ENCODE measurements at places on chromosomes 16 and 17. TPM values are rescaled to one million over a fixed set of nuclear protein-coding genes. Genes with fewer than 3 reads are reported as not detected.
A peak's percentile ranks its signal among the peaks of the same experiment; 100 is the strongest.

The ZSWIM7 gene
- total RNA-seq: 17.9 TPM

The CDRT15 gene
- total RNA-seq: not detected

The NDUFAB1 gene
- 83.7 TPM for total RNA-seq

The EVPL gene
- 38.4 TPM for total RNA-seq

The TEKT1 gene
- total RNA-seq: 18.5 TPM

The SPDYE4 gene
- total RNA-seq: not detected

The HIRIP3 gene
- 16.9 TPM for total RNA-seq

The MYH2 gene
- not detected for total RNA-seq

GRCh38 chr16:89786474-89787364 lies 29.7 kb downstream of the FANCA start:
- no peak for DNase-seq

DNA sequence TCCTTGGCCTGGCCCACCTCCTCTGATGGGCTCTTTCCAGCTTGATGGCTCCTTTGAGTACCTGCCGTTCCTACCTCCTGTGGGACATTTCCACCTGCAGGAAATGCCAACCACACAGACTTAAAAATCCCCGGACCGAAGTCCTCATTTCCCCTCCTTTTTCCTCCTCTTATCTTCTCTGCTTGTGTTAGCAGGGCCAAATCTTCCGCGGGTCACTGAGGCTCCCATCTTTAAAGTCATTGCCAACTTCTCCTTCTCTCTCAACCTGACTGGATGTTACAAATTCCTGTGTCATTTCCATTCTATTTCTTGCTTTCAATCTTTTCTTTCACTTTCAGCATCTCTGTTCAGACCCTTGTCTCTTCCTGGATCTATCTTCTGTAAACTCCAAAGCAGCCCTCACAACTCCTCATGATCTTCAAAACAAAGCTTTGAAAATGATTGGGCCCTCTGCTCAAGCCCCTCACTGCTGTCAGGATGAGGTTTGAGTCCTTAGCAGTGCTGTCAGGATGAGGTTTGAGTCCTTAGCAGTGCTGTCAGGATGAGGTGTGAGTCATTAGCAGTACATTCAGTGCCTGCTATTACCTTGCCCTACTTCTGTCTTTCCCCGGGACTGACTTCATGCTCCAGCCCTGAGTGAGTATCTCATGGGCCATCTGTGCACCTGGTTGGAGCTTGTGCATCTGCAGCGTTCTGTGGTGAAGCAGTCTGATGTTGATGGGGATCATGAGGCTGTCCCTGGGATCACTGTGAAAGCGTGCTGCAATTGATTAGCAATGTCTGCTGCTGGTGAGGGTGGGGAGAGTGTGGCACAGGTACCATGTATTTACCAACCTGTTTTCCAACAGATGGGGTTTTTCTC lies 100.1 kb downstream of the IRF8 start:
- no peak for DNase-seq

- DNase-seq: no peak
Observed at GRCh38 chr17:3956327-3956957, 7.8 kb downstream of the ATP2A3 start.

DNA sequence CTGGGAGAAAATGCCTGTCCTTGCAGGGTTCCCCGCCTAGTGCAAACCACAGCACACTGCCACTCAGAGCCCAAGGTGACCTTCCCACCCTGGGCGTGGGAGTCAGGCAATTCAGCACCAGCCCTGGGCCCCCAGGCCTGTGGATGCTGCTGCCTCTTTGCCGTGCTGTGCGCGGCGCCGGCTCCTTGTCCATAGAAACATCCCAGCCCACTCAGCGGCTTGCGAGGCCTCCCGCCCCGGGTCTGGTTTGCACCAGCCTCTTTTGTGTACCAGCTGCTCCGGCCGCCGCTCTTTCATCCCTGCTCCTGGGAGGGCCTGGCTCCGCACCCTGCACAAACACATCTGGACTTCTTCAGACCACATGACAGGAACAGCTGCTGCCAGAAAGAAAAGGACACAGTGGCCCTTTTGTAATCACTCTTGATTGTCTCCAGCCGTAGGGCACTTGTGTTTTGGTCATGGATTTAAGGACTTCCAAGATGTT lies 75.4 kb upstream of the SDK2 start:
- DNase-seq: peak; percentile 80

DNA sequence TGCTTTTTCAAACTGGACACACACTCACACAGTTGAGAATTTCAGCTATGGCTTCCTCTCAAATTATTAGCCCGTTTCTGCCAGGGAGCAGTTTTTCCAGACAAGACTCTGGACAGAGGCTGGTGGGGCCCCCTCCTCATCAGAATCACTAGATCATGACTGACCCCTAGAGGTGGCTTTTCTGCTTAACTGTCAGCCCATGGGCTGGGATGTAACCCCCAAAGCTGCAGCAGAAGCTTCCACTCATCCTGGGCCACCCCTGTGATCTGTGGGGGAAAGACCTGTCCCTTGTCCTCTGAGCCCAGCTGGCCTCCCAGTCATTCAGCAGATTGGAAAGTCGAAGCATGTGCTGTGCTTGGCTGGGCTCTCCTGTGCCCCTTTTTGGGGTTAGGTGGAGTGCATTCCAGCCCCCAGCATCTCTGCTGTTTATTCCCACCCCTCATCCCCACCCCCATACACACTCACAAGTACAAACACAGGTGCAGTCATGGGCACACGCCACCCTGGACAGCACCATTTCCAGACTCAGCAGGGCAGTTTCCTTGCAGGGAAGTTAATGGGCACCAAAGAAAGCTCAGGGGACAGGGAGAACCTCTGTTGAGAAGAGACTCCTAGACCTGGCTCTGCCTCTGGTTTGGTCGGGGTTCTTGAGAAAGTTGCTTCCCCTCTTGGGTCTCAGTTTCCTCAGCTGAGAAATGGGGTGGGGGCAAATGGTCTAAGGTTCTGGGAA lies 77.6 kb upstream of the RBL2 start:
- no peak for DNase-seq

- DNase-seq: no peak
Observed at GRCh38 chr17:9116861-9117568, 95.7 kb downstream of the NTN1 start.

DNA sequence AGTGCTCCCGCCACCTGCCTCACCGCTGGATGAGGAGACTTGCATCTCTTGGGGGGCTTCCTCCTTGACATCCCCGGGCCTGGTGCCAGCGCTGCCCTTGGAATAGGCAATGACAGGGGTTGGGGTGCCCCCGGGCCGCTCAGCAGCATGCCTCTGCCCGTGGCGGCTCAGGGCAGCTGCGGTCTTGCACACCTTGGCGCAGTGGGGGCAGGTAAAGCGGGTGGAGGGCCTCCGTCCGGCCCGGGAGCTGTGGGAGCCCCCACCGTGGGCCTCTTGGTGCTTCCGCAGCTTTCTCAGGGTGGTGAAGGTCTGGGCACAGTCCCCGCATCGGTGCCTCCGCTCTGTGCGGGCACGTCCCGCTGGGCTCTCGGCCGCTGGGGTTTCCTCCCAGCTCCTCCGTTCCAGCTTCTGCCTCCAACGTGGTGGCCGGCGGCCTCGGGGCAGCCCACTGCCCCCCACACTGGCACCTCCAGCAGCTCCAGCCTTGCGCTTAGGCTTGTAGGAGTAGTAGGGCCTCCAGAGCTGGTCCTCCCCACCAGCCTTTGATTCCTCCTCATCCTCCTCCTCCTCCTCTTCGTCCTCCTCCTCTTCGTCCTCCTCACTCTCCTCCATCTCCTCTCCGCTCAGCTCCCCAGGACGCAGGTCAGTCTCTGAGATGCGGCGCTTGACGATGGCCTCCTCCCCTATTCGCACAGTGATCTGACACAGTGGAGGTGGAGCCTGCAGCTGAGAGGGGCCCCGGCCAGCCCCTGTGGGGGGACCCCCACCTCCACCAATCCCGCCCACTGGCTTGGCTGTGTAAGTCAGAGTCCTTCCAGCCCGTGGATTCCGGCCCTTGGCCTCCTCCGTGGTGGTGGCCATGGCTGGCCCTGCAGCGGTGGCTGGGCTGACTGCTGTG lies 16.7 kb downstream of the ZBTB4 start:
- DNase-seq: no peak

- no peak for DNase-seq
Observed at GRCh38 chr16:5706211-5706610, 608.6 kb upstream of the EEF2KMT start.

DNA sequence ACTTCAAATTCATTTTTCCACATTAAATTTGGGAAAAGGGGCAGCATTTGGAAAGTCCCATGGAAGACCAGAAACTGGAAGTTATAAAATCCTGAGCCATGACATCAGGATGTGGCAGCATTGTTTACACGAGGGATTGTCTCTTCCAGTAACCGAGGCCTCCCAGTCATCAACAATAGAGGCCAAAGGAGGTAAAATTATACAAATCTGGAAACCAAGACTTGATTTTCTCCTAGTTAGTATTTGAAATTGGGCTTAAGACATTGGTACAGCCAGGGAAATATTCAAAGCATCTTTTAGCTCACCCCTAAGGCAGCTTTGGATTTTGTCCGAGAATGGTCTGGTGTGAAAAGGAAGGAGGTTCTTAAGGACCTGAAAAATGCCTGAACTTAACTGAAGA lies 251.6 kb upstream of the FOXF1 start:
- DNase-seq: no peak

- no peak for DNase-seq
Observed at GRCh38 chr16:16080465-16081065, 131.1 kb downstream of the ABCC1 start.

GRCh38 chr16:85521552-85522307 lies 91.4 kb upstream of the GSE1 start:
- peak; percentile 98 for DNase-seq

DNA sequence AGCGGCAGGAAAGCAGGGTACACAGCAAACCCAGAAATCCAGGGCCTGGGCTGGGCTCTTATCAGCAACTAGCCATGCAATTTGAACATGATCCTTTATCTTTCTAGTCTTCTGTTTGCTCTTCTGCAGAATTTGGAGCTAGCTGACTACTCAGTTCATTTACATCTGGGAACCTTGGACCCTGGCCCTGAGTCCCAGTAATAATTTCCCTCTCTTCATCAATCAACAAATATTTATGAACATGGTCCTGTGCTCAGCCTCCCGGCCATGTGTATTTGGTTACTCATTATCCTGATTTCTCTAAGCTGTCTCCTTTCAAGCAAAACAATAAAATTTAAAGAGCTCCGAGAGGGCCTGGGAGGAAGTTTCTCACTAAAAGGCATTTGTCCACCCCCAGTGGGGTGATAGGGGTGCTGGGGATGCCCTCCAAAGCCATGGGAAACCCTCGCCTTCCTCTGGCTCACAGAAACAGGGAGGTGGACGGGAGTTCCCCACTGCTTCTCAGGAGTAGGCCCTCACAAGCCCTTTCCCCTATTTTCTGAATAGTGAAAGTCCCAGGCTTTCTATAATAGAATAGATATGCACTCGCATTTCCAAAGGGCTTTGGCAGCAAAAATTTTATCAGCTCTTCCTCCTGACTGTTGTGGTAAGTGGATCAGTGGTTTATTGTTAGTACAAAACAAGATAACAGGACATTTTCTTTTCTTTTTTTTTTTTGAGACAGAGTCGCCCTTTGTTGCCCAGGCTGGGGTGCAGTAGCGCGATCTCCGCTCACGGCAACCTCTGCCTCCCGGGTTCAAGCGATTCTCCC lies 6.9 kb upstream of the WDR59 start:
- DNase-seq: peak; percentile 85

- no peak for DNase-seq
Observed at GRCh38 chr16:8753416-8754054, 43.9 kb downstream of the TMEM186 start.

GRCh38 chr17:68052810-68053209 lies 17.3 kb downstream of the KPNA2 start:
- no peak for DNase-seq

- DNase-seq: no peak
Observed at GRCh38 chr17:17985555-17985954, 12.9 kb downstream of the DRC3 start.

DNA sequence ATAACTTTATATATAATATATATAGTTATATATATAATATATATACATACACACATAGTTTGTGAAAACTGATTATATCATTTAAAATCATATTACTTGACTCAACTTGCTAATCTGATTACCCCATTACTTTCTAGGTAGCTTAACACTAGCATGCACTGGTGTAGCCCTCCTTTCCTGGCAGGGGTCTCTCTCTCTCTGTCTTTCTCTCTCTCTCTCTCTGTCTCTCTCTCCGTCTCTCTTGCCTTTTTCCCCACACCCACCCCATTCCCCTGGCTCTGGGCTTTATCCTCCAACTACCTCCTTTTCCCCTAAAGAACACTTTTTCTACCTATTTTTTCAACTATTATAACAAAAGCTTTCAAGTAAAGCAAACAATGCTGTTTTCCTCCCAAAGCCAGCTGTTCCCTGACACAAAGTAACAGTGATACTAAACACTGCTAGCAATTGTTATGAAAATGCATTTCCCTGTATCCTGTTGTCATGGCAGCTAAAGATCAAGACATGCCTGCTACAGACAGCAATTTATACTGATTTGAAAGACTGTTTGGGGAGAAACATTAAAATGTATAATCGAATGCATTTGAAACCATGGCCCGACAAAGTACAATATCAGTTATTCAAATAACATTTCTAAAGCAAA lies 89.4 kb downstream of the CHD9NB start:
- DNase-seq: peak; percentile 52

- DNase-seq: no peak
Observed at GRCh38 chr17:62321451-62321850, 58.9 kb upstream of the EFCAB3 start.

- no peak for DNase-seq
Observed at GRCh38 chr17:2707721-2708584, 3.6 kb downstream of the CLUH start.

DNA sequence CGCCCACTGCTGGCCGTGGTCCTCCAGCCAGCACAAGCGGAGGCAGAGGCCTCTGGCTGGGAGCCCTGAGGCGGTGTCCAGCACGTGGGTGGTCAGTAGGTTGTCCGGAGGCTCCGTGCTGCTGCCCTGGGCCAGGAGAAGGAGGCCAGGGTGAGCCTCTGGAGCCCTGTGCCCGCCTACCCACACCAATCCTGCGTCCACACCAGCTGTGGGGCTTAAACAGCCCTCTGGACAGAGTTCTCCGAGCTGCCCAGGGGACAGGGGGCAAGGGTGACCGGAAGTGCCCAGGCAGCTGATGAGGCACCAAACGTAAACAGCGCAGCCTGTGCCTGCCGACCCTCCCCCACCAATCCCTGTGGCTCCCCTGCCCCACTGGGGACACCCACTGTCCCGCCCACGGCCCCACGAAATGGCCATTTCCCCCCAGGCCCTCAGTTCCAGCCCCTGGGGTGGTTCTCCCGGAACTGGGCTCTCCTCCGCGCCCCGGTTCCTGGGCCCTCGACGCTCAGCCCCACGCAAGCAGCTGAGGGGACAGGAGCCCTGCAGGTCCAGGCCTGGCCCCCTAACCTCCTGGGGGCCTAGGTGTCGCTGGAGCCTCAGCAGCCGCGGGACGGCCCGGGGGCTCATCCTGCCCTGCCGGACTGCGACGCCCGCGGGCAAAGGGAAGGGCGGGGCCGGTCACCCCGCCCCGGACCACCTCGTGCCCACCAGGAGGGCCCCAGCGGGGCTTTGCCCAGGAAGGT lies 27.9 kb upstream of the DBNDD1 start:
- DNase-seq: peak; percentile 74
